Neural crest cell (in vitro differentiated cells): ENCODE measurements at places on chromosomes 5 and 9. TPM values are rescaled to one million over a fixed set of nuclear protein-coding genes. Genes with fewer than 3 reads are reported as not detected.

Gene LCN9
- total RNA-seq = 0.30 and 0.66 TPM in 2 replicates

Gene PCDHB15
- total RNA-seq = 5.5 and 5.6 TPM in 2 replicates

Gene CATSPER3
- 0.36 and 0.54 TPM in 2 replicates for total RNA-seq

Gene PCDHGA7
- total RNA-seq = 0.32 and 0.37 TPM in 2 replicates

Gene FYB1
- not detected in 2 replicates for total RNA-seq

Gene RANBP3L
- not detected in 2 replicates for total RNA-seq

Gene ACTBL2
- total RNA-seq = not detected in 2 replicates

Gene GFI1B
- total RNA-seq = not detected in 2 replicates

Gene MEF2C
- total RNA-seq = 46.0 and 56.2 TPM in 2 replicates

Gene OBP2B
- total RNA-seq = not detected in 2 replicates

DNA sequence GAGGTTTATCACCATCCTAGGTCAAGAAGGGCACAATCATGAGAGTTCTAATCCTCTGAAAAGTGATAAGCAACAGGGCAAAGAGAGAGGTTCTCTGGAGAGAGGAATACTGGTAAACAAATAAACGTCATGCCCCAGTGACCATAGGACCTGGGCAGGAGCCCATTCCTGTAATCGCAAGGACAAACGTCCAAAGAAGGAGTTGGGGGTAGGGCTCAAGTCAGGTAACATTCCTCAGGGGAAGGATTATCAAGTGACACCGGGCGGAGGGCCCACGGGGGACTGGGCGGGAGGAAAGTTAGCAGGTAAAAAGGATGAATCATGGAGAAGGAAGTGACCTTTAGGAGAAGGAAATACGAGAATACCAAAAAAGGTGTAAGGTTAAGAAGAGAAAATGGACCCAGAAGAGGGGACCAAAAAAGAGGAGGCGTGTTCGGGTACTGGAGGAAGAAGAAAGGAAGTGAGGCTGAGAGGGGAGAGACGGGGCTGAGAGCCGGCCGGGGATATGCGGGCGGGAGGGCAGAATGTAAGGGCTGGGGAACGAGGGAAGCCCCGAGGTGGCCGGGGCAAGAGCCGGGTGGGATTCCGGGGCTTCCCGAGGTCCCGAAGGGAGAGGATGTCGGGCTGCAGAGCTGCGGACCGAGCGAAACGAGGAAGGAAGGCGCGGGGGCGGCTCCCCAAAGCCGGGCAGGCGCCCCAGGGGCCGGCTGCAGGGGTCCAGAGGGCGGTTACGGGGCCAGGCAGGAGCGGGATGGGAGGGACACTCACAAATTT lies 583 bp downstream of the DIAPH1 start:
- H3K36me3 ChIP-seq = peaks cover 5% of the 10 kb centered on the region
- peaks cover 31% of the 10 kb centered on the region for H3K4me1 ChIP-seq
- H3K4me3 ChIP-seq = peak overlapping the region; percentile 97
- peak overlapping the region; percentile 58 for H3K27ac ChIP-seq

DNA sequence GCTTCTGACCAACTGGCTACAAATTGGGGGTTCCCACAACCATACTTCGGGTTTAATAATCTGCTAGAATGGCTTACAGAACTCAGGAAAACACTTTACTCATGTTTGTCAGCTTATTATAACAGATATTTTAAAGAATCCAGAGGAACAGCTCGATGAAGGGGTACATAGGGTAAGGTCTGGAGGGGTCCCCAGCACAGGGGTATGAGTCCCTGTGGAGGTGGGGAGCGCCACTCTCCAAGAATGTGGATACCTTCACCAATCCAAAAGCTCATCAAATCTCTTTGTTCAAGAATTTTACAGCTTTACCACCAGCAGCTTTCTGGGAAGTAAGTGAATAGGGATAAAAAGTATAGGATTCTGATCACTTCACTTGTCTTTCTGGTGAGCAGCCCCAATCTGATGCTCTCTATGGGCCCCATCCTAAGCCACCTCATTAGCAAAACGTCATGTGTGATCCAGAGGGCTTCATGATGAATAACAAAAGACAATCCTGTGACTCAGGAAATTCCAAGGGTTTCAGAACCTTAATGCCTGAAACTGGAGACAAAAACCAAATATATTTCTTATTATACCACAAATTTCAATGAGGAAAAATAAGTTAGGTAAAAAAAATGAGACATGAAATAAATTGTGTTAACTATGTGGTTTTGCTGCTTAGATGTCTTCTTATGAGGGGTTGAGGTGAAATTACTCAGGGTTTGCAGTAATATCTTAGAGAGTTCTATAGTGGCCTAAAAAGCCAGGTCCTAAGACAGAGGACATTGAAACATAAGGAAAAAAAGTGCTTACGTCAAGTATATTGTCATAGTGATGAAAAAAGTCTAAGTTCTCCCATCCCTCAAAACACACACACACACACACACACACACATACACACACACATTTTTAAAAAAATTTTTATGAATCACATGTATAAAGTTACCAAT lies 290.5 kb downstream of the ANXA1 start:
- H3K4me1 ChIP-seq = peaks cover 4% of the 10 kb centered on the region
- no peak overlapping the region for H3K4me3 ChIP-seq

- no peak overlapping the region for H3K27ac ChIP-seq
- no peak for DNase-seq
- no peak overlapping the region for H3K4me3 ChIP-seq
- H3K27me3 ChIP-seq = peaks cover 23% of the 10 kb centered on the region
- H3K36me3 ChIP-seq = no peaks in the 10 kb centered on the region
- no peaks in the 10 kb centered on the region for H3K4me1 ChIP-seq
Measured at GRCh38 chr9:131001021-131001420, 8.0 kb upstream of the LAMC3 start.

GRCh38 chr5:180069589-180070247 lies 1.8 kb downstream of the RNF130 start:
- H3K4me1 ChIP-seq = peaks cover 37% of the 10 kb centered on the region
- peak overlapping the region; percentile 98 for H3K4me3 ChIP-seq
- DNase-seq = no peak
- H3K27ac ChIP-seq = peak overlapping the region; percentile 76
- H3K27me3 ChIP-seq = peaks cover 2% of the 10 kb centered on the region

- peaks cover 23% of the 10 kb centered on the region for H3K4me1 ChIP-seq
- no peak for DNase-seq
- no peak overlapping the region for H3K27ac ChIP-seq
Measured at GRCh38 chr5:192691-192969, 1.3 kb downstream of the LRRC14B start.

DNA sequence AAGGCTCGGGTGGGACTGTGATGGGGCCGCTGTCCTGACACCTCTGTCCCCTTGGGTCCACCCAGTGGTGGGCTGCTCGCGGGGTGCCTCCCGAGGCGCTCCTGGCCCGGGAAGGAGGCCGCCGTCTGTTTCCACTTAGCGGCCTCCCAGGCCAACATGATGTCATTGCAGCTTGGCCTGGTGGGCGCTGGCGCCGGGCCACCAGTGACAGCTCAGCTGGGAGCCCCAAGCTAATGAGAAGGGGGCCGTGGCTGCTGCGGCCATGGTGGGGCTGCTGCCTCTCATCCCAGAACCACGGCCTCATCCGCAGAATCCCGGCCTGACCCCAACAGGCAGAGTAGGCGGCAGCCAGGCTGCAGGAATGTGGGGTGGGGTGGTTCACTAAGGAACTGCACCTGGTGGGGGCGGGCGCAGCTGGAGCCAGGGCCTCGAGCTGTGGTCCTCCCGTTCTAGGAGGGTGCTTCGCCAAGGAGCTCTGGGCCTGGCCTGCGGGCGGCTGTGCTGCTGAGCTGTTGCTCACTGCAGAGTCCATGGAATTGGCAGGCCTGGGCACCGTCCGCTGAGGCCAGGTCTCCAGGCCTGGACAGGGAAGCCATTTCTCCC lies 123.5 kb upstream of the COL5A1 start:
- H3K27ac ChIP-seq = no peak overlapping the region
- peaks cover 9% of the 10 kb centered on the region for H3K4me1 ChIP-seq
- H3K4me3 ChIP-seq = no peak overlapping the region
- DNase-seq = no peak
- H3K27me3 ChIP-seq = no peaks in the 10 kb centered on the region
- no peaks in the 10 kb centered on the region for H3K36me3 ChIP-seq

DNA sequence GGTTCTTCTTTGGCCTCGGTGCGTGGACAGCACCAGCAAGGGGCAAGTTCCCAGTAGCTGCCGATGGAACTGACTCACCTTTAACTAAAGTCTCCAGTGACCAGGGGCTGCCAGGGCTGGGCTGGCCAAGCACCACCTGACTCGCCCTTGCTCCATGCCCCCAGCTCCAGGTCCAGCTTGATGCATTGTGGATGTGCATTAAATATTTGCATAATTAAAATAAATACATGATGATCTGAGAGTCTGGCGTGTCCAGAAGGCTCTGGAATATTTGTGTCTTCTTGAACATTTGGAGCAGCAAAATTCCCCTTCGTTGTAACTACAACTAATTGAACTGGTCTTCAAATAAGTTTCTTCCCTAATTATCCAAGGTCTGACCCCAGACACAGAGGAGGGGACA lies 9.5 kb upstream of the PRDM12 start:
- no peaks in the 10 kb centered on the region for H3K4me1 ChIP-seq
- no peak overlapping the region for H3K27ac ChIP-seq
- DNase-seq = no peak
- peaks cover 3% of the 10 kb centered on the region for H3K36me3 ChIP-seq
- H3K27me3 ChIP-seq = peaks cover 76% of the 10 kb centered on the region

- no peak overlapping the region for H3K27ac ChIP-seq
- DNase-seq = no peak
- no peaks in the 10 kb centered on the region for H3K27me3 ChIP-seq
- H3K36me3 ChIP-seq = no peaks in the 10 kb centered on the region
Measured at GRCh38 chr9:85421641-85422040, 320.1 kb downstream of the AGTPBP1 start.

DNA sequence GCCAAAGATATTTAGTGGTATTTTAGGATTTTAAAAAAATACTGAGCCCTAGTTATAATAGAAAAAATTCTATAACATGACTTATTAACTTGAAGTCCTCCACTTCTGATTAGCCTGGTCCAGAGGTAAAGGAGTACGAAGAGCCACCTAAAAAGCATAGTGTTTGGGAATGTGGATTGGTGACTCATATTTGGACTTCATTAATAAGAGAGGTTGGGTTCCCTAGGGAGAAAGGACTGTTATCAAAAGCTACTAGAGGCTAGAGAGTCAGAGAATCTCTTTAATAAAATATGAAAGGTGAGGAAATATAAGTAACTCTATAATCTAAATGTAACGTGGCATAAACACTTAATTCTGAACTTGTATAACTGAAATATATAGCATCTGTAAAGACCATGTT lies 180.7 kb upstream of the TARS1 start:
- H3K4me3 ChIP-seq = no peak overlapping the region
- H3K27me3 ChIP-seq = no peaks in the 10 kb centered on the region
- DNase-seq = no peak
- peaks cover 9% of the 10 kb centered on the region for H3K36me3 ChIP-seq
- peaks cover 3% of the 10 kb centered on the region for H3K4me1 ChIP-seq
- no peak overlapping the region for H3K27ac ChIP-seq

DNA sequence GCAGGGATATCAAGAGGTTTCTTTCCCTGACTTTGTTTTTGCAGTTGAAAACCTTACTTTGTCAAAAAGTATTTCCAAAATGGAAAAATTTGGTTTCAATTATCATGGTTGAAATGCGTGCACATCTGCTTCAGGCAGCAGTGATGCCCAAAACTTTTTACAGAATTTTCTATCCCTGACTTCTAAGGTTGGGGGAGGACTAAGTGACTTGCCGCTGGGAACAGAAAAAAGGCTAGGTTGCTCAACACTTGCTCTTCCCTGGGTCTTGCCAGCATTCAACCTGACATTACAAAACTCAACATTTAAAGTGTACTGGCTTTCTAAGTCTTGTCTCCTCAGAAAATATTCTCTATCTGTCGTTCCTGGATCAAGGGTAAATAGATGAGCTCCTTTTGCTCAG lies 4.7 kb downstream of the KLHL3 start:
- H3K36me3 ChIP-seq = no peaks in the 10 kb centered on the region
- no peak overlapping the region for H3K4me3 ChIP-seq
- no peaks in the 10 kb centered on the region for H3K4me1 ChIP-seq
- DNase-seq = no peak

- H3K4me3 ChIP-seq = no peak overlapping the region
- no peak overlapping the region for H3K27ac ChIP-seq
- no peaks in the 10 kb centered on the region for H3K36me3 ChIP-seq
- H3K27me3 ChIP-seq = no peaks in the 10 kb centered on the region
Measured at GRCh38 chr9:38000735-38001134, 68.3 kb downstream of the SHB start.

- H3K4me3 ChIP-seq = no peak overlapping the region
- H3K27me3 ChIP-seq = peaks cover 99% of the 10 kb centered on the region
- no peak overlapping the region for H3K27ac ChIP-seq
- DNase-seq = no peak
- H3K36me3 ChIP-seq = no peaks in the 10 kb centered on the region
Measured at GRCh38 chr5:135465391-135466122, 13.4 kb upstream of the TIFAB start.

DNA sequence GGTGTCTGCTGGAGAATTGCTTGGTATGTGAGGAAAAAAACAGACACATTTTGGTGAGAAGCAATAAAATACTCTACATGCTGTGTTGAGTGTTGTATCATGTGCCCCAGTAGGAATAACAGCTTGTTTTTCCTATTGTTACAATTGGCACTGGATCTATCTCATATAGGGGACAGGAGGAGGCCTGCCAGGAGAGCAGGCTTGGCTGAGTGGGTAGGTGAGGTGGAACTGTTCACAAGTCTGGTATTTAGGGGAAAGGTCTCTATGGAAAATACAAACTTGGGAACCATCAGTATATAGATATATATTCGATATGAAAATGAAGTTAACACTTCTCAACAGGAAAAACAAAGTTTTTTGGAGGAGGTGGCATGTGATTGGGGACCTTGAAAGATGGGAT lies 9.5 kb upstream of the SH3TC2 start:
- H3K27ac ChIP-seq = no peak overlapping the region
- H3K4me3 ChIP-seq = no peak overlapping the region
- DNase-seq = no peak

- H3K4me1 ChIP-seq = peaks cover 11% of the 10 kb centered on the region
- no peaks in the 10 kb centered on the region for H3K36me3 ChIP-seq
- DNase-seq = no peak
- no peak overlapping the region for H3K4me3 ChIP-seq
- no peaks in the 10 kb centered on the region for H3K27me3 ChIP-seq
Measured at GRCh38 chr5:173175523-173175922, 31.2 kb downstream of the BNIP1 start.

- DNase-seq = no peak
- no peak overlapping the region for H3K4me3 ChIP-seq
- H3K27ac ChIP-seq = no peak overlapping the region
- no peaks in the 10 kb centered on the region for H3K27me3 ChIP-seq
- no peaks in the 10 kb centered on the region for H3K4me1 ChIP-seq
Measured at GRCh38 chr5:110321117-110321516, 405.4 kb downstream of the TMEM232 start.

GRCh38 chr5:144473650-144474049 lies 303.0 kb downstream of the KCTD16 start:
- H3K27me3 ChIP-seq = no peaks in the 10 kb centered on the region
- H3K4me1 ChIP-seq = peaks cover 20% of the 10 kb centered on the region
- no peak overlapping the region for H3K27ac ChIP-seq
- no peak for DNase-seq

GRCh38 chr5:128949847-128950546 lies 15.3 kb upstream of the SLC27A6 start:
- H3K4me3 ChIP-seq = no peak overlapping the region
- DNase-seq = no peak
- no peaks in the 10 kb centered on the region for H3K36me3 ChIP-seq
- H3K4me1 ChIP-seq = no peaks in the 10 kb centered on the region

GRCh38 chr9:90789862-90790261 lies 11.8 kb upstream of the SYK start:
- no peaks in the 10 kb centered on the region for H3K36me3 ChIP-seq
- no peak for DNase-seq
- H3K27me3 ChIP-seq = no peaks in the 10 kb centered on the region
- H3K4me3 ChIP-seq = no peak overlapping the region

- H3K27ac ChIP-seq = no peak overlapping the region
- no peak overlapping the region for H3K4me3 ChIP-seq
- H3K36me3 ChIP-seq = no peaks in the 10 kb centered on the region
- no peaks in the 10 kb centered on the region for H3K27me3 ChIP-seq
- peaks cover 16% of the 10 kb centered on the region for H3K4me1 ChIP-seq
Measured at GRCh38 chr5:15002173-15002572, 130.6 kb upstream of the ANKH start.
